ENCODE measurements at places on chromosomes 5 and 9.

DNA sequence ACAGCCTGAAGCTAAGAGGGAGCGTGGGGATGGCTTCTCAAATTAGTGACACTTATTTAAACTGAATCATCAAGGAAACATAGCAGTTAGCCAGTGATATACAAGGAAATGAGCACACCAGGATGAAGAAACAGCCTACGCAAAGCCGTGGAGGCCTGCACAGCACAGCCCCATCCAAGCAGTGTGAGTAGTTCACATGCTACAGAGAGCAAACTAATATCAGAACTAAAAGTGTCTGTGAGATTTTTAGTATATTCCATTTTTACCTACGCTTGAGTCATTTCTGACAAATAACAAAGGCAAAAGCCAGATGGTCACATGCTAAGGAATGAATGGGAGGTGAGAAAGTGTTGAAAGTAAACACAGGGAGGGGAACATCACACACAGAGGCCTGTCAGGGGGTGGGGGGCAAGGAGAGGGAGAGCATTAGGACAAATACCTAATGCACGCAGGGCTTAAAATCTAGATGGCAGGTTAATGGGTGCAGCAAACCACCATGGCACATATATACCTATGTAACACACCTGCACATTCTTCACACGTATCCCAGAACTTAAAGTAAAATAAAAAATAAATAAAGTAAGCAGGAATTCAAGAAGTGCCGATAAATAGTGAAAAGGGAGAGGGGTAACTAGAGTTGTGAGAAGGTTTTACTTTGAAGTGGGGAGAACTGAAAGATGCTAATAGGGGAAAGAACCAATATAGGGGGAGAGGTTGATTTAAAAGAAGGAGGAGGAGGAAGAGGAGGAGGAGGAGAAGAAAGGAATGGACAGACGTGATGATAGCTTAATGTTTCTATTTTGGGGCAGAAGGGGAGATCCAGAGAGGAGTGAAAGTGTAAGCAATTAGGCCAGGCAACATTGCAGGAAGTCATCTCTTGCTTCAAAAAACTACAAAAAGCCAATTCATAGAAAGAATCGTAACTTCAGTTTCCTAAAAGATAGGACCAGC is 100.9 kb upstream of the PTGER4 start:
- no peak for DNase-seq

- no peak for DNase-seq
Measured at GRCh38 chr5:124040799-124041198, 528.8 kb downstream of the CSNK1G3 start.

DNA sequence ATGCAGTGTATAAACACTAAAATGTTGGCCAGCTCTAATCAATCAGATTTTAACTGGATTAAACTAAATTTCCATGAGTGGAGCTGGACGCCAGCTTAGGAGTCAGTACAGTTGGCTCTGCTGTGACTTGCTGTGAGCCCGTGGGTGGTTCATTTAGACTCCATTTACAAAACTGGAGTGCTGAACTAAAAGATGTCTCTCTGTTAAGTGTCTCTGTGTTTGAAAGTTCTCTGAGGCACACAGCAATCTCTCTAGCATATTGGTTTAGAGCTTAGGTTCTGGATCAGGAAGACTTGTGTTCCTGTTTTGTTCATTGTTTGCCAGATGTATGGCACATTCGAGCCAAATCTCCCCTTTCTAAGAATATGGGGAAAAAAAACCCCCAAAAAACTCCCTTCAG is 28.0 kb upstream of the ARL14EPL start:
- DNase-seq: no peak

- no peak for DNase-seq
Measured at GRCh38 chr9:134564431-134565170, 77.0 kb upstream of the COL5A1 start.

- no peak for DNase-seq
Measured at GRCh38 chr5:79901631-79902030, 89.4 kb downstream of the MTX3 start.

GRCh38 chr5:97095318-97095732 is 47.1 kb downstream of the LIX1 start:
- DNase-seq: no peak
